CD4-positive, alpha-beta T cell (primary cell): ENCODE measurements at places on chromosomes 12 and 14.

DNA sequence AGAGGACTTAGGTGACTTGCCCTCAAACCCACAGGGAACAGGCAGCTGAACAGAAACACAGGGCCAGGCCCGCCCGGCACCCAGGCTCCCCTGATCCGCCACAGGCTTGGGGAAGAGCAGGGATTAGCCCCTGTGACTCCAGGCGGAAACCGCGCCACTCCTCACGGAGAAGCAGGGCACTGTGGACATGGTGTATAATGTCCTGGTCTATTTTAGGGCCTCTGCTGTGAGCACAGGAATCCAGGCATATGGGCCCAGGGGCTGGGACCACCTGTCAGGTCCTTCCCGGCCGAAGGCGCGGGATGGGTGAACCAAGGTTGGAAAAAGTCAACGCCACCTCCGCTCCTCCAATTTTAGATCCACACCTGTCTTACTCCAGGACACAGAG lies 34.6 kb upstream of the MEG3 start:
- no peak overlapping the region for H3K4me3 ChIP-seq
- no peak overlapping the region for H3K27ac ChIP-seq
- no peaks in the 10 kb centered on the region for H3K4me1 ChIP-seq
- no peak for DNase-seq
- H3K27me3 ChIP-seq = no peaks in the 10 kb centered on the region
- H3K36me3 ChIP-seq = no peaks in the 10 kb centered on the region

- H3K27me3 ChIP-seq = no peaks in the 10 kb centered on the region
- H3K36me3 ChIP-seq = peaks cover 25% of the 10 kb centered on the region
- no peak for DNase-seq
- no peaks in the 10 kb centered on the region for H3K4me1 ChIP-seq
- H3K27ac ChIP-seq = no peak overlapping the region
- H3K4me3 ChIP-seq = no peak overlapping the region
Observed at GRCh38 chr12:76449016-76449415, 100.8 kb upstream of the BBS10 start.

DNA sequence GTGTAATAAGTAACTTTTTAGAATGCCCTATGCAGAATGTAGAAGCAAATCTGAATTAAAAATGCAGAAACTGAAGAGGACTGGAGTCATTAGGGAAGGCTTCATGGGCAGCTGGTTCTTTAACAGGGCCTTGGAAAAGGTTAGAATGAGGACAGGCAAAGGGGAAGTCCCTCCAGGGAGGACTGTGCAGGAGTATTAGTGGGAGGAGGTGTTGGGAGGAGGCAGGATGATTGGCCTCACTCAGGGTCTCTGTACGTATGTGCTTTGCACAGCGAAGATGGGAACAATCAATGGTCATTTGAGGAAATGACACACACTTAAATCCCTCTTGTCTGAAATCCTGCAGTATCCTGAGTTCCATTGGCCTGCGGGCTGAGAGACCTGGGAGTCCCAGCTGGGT lies 119.7 kb downstream of the PTCSC3 start:
- H3K27me3 ChIP-seq = no peaks in the 10 kb centered on the region
- no peaks in the 10 kb centered on the region for H3K4me1 ChIP-seq
- H3K36me3 ChIP-seq = no peaks in the 10 kb centered on the region
- no peak overlapping the region for H3K27ac ChIP-seq

DNA sequence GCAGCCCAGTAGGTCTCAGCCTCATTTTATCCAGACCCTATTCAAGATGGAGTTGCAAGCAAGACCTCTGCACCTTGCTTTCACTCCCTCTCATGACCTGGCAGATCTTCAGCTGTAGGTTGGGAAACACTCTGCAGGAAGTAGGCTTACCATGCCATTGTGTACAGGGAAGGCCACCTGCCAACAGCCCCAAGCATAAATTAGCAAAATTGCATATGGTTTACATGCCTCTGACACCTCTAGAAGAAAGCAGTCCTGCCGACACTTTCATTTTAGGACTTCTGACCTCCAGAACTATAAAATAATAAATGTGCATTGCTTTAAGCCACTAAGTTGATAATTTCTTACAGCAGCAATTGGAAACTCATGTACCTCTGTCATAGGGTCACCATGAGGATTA lies 96.9 kb downstream of the SLC15A4 start:
- no peaks in the 10 kb centered on the region for H3K4me1 ChIP-seq
- no peak overlapping the region for H3K4me3 ChIP-seq
- H3K27me3 ChIP-seq = no peaks in the 10 kb centered on the region
- H3K27ac ChIP-seq = no peak overlapping the region
- no peaks in the 10 kb centered on the region for H3K36me3 ChIP-seq

DNA sequence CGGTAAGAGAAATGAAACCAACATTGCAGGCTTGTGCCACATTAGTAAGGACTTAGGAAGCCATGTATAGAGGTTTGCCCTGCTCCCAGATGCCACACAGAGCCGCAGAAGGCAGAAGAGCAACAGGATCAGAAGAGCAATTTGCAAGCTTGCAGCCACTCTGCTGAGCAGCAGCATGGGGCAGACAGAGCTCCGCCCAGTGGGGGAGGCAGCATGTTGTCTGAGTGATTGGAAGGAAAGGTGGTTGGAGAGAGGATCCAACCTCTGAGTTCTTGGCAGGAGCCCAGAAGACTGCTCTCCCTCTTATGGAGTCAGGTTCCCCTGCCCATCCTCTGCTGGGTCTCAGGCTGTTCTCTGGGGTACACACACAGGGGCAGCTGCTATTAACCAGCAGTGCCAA lies 2.3 kb upstream of the KRT6A start:
- H3K36me3 ChIP-seq = no peaks in the 10 kb centered on the region
- DNase-seq = no peak
- peaks cover 8% of the 10 kb centered on the region for H3K27me3 ChIP-seq
- no peak overlapping the region for H3K4me3 ChIP-seq
- no peak overlapping the region for H3K27ac ChIP-seq

DNA sequence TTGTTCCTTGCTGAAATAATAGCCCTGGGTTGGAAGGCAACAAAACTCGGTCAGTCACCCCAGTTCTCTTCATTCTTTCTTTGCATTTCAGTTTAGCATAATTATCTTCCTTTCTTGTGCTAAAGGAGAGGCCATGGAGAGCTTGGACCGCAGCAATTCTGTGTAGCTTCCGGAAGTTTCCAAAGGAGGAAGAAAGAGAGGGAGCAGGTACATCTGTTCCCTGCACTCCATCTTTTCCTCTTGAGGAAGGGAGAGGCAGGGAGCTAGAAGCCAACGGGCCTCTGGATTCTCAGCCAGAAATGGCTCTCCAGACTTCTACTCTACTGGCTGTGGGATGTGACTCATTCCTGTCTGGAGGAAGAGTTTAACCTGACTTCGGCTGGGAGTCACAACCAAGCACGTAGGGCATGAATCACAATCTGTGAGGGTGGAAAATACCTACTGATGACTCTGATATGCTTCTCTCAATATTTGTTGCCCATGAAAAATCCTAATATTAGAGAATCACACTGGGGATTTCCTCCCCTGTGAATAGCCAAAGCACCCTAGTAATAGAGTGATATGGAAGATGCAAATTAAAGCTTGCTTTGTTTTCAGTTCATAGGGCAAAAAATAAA lies 17.0 kb downstream of the ANO6 start:
- peaks cover 3% of the 10 kb centered on the region for H3K36me3 ChIP-seq
- H3K4me1 ChIP-seq = peaks cover 5% of the 10 kb centered on the region
- no peak overlapping the region for H3K27ac ChIP-seq

GRCh38 chr12:109134186-109134917 lies 18.0 kb downstream of the ACACB start:
- no peaks in the 10 kb centered on the region for H3K27me3 ChIP-seq
- no peak for DNase-seq
- H3K4me3 ChIP-seq = no peak overlapping the region
- H3K27ac ChIP-seq = no peak overlapping the region
- H3K36me3 ChIP-seq = no peaks in the 10 kb centered on the region

GRCh38 chr12:30515351-30515750 lies 180.3 kb downstream of the IPO8 start:
- no peaks in the 10 kb centered on the region for H3K4me1 ChIP-seq
- no peak overlapping the region for H3K4me3 ChIP-seq
- H3K36me3 ChIP-seq = no peaks in the 10 kb centered on the region
- no peaks in the 10 kb centered on the region for H3K27me3 ChIP-seq
- no peak for DNase-seq
- no peak overlapping the region for H3K27ac ChIP-seq

- no peak overlapping the region for H3K27ac ChIP-seq
- H3K4me1 ChIP-seq = no peaks in the 10 kb centered on the region
- no peaks in the 10 kb centered on the region for H3K36me3 ChIP-seq
- no peak overlapping the region for H3K4me3 ChIP-seq
Observed at GRCh38 chr14:101147848-101148247, 244.3 kb upstream of the RTL1 start.

- no peaks in the 10 kb centered on the region for H3K4me1 ChIP-seq
- no peak overlapping the region for H3K4me3 ChIP-seq
- no peak for DNase-seq
- no peaks in the 10 kb centered on the region for H3K27me3 ChIP-seq
Observed at GRCh38 chr14:52649511-52649910, 45.8 kb downstream of the ERO1A start.

GRCh38 chr14:91753501-91754128 lies 21.7 kb upstream of the CATSPERB start:
- H3K36me3 ChIP-seq = no peaks in the 10 kb centered on the region
- no peak overlapping the region for H3K27ac ChIP-seq

GRCh38 chr12:131994589-131994988 lies 44.8 kb downstream of the EP400 start:
- H3K4me3 ChIP-seq = no peak overlapping the region
- no peaks in the 10 kb centered on the region for H3K27me3 ChIP-seq

GRCh38 chr14:75298187-75298965 lies 19.7 kb downstream of the FOS start:
- no peak overlapping the region for H3K27ac ChIP-seq
- DNase-seq = no peak
- H3K4me1 ChIP-seq = peaks cover 47% of the 10 kb centered on the region
- no peaks in the 10 kb centered on the region for H3K36me3 ChIP-seq

GRCh38 chr12:105921872-105922669 lies 216.7 kb downstream of the NUAK1 start:
- H3K36me3 ChIP-seq = no peaks in the 10 kb centered on the region
- no peak for DNase-seq
- no peak overlapping the region for H3K4me3 ChIP-seq
- no peaks in the 10 kb centered on the region for H3K4me1 ChIP-seq
- H3K27ac ChIP-seq = no peak overlapping the region
- no peaks in the 10 kb centered on the region for H3K27me3 ChIP-seq

- H3K27me3 ChIP-seq = peaks cover 4% of the 10 kb centered on the region
- H3K4me3 ChIP-seq = no peak overlapping the region
- H3K36me3 ChIP-seq = no peaks in the 10 kb centered on the region
- DNase-seq = no peak
- no peak overlapping the region for H3K27ac ChIP-seq
- no peaks in the 10 kb centered on the region for H3K4me1 ChIP-seq
Observed at GRCh38 chr12:3319723-3320492, 171.1 kb upstream of the PRMT8 start.

DNA sequence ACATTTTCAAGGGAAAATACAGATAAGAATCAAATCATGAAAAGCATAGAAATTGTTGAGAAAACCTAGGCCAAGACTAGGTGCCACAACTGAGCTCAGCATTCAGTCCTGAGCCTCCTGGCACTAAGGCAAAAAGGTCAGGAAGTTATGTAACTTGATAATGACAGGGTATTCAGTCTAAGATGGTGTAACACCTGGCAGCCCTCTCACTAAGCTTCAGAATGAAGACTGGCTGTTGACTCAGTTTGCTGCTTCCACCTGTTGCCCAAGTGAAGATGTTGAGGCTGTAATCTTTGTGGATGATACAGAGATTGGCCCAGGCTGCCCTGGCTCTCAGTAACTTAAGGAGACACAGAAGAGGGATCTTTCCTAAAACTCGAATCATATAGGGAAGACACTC lies 19.6 kb downstream of the PROX2 start:
- H3K27me3 ChIP-seq = no peaks in the 10 kb centered on the region
- H3K36me3 ChIP-seq = no peaks in the 10 kb centered on the region

- peak overlapping the region; percentile 81 for H3K27ac ChIP-seq
- DNase-seq = no peak
- no peaks in the 10 kb centered on the region for H3K27me3 ChIP-seq
Observed at GRCh38 chr14:91356181-91356763, 61.3 kb downstream of the CCDC88C start.

- H3K27ac ChIP-seq = no peak overlapping the region
- no peaks in the 10 kb centered on the region for H3K36me3 ChIP-seq
- H3K4me1 ChIP-seq = peaks cover 19% of the 10 kb centered on the region
- peaks cover 28% of the 10 kb centered on the region for H3K27me3 ChIP-seq
Observed at GRCh38 chr12:30792648-30793499, 38.1 kb upstream of the CAPRIN2 start.

DNA sequence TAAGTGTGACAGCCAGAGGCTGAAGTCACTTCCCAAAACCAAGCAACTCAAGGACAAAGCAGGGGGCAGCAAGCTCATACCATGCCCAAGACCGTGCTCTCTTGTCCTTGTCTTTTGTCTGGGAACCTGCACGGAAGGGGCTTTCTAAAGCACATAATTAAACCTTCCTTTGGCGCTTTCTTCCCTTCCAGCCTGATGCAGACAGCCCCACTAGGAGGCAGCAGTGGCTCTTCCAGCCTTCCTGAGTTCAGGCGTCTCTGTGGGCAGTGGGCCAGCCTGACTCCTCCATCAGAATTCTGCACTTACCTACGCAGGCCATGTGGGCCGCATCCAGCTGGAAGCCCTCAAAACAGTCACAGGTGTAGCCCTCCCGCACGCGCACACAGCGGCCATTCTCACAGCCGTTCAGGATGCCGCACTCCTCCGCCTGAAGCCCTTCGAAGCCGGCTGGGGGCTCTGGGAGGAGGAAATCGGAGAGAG lies 7.6 kb downstream of the ISCA2 start:
- no peaks in the 10 kb centered on the region for H3K4me1 ChIP-seq
- H3K27me3 ChIP-seq = no peaks in the 10 kb centered on the region
- H3K4me3 ChIP-seq = no peak overlapping the region
- H3K36me3 ChIP-seq = peaks cover 1% of the 10 kb centered on the region
- no peak for DNase-seq

GRCh38 chr12:115956659-115957058 lies 320.8 kb downstream of the MED13L start:
- no peaks in the 10 kb centered on the region for H3K4me1 ChIP-seq
- DNase-seq = no peak
- peaks cover 29% of the 10 kb centered on the region for H3K36me3 ChIP-seq
- H3K27ac ChIP-seq = no peak overlapping the region
- no peak overlapping the region for H3K4me3 ChIP-seq
- no peaks in the 10 kb centered on the region for H3K27me3 ChIP-seq

DNA sequence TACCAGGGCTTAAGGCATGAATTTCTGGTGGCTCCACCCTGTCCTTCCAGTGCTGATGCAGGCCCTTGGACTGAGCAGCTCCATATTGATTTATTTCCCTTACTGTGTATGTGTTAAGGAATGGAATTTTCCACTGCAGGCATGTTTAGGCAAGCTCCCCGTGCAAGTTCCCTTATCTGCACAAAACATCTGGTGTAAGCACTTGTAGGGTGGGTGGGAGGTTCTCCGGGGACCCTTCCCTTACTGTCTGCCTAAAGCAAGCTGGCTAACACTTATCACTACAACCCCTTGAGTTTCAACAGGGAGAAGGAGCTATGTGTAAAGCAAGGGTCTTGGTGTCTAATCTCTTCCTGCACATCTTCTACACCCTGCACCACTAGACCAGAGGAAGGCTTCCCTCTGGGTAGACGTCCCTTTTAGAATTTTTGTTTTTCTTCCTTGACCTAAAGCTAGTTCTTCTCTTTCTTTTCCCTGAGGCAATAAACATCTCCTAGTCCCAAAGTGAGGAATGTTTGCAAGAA lies 22.0 kb upstream of the DRAM1 start:
- H3K36me3 ChIP-seq = no peaks in the 10 kb centered on the region
- no peak for DNase-seq
- H3K4me1 ChIP-seq = no peaks in the 10 kb centered on the region

GRCh38 chr14:30710876-30711275 lies 88.8 kb downstream of the SCFD1 start:
- H3K36me3 ChIP-seq = peaks cover 38% of the 10 kb centered on the region
- no peak overlapping the region for H3K27ac ChIP-seq
- no peaks in the 10 kb centered on the region for H3K27me3 ChIP-seq
- H3K4me1 ChIP-seq = no peaks in the 10 kb centered on the region
- no peak overlapping the region for H3K4me3 ChIP-seq
